ENCODE measurements at places on chromosomes 6 and 20.

DNA sequence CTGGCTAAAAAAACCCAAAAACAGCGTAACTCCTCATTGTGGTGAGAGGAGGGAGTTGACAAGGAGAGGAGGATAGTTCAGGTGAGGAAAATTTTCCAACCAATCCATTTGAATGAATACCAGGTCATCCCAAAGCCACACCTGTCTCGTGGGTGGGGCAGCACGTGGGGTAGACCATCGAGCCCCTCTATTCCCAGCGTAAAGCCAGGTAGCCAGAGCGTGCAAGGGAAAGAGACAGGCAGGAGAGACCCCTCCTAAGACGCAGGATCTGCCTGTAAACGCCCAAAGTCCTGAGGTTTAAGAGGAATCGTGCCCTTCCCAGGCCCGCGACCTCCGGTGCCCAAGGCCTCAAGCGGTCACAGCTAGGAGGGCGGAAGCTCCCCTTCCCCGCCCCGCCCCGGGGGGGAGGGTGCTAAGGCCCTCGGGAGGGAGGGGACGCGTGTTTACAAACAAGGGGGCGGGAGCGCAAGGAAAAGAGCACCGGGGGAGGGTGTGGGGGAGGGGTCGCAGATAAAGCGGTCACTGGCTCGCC, 712 bp downstream of the RXRB start:
- peak; percentile 53 for DNase-seq

GRCh38 chr6:108751282-108751681, 96.9 kb upstream of the ARMC2 start:
- DNase-seq: no peak

GRCh38 chr6:12729467-12729866, 12.9 kb downstream of the PHACTR1 start:
- DNase-seq: no peak

DNA sequence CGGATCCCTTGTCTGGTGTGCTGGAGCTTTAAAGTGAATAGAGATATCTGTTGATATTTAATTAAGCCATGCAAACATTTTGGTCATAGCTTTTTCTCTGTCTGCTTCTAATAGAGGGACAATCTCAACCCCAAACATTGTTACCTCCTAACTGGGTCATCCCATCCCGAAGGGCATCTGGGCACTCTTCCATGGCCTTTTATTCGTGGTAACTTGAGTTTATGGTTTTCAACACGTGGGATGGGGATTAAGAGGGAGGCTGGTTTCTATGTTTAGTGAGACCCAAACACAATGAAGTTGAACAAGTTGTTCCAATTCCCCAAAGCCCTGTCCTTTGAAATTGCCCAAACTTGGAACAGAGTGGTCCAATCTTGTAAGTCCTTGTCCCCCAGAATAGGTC, 1.4 kb upstream of the ENPP5 start:
- DNase-seq: no peak

GRCh38 chr6:125858427-125859320, 67.9 kb downstream of the NCOA7 start:
- no peak for DNase-seq

- DNase-seq: no peak
Observed at GRCh38 chr6:80268865-80269730, 162.6 kb downstream of the BCKDHB start.

DNA sequence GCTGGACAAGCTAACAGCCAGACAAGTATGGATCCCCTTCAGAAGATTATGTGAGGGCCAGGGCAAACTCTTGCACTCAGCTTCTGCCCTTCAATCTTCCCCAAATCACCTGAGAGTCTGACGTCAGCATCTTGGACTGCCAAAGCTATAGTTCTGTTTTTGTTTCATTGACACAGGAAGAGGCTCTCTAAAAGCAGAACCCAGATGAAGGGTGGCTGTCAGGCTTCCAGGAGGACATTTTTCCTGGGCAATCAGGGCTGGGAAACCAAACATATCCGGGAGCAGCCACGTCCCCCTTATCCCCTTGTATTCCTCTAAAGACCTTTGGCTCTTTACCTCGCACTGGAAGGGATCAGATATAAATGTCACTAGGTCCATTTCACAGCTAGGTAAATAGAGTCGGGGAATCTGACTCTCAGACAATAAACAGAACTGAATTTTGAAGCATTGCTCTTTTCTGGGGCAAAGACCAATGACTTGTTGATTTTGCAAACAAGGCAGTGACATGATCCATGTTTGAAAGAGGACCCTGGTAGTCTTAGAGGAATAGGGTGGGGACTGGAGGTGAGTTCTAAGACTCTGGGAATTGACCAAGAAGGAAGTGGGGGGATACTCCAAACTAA, 13.3 kb downstream of the MAFB start:
- DNase-seq: no peak

- DNase-seq: no peak
Observed at GRCh38 chr20:1718604-1719384, 61.2 kb upstream of the SIRPG start.

- no peak for DNase-seq
Observed at GRCh38 chr6:217048-217659, 75.1 kb upstream of the DUSP22 start.

GRCh38 chr6:138653435-138653834, 120.1 kb upstream of the CCDC28A start:
- no peak for DNase-seq

GRCh38 chr6:100613656-100614055, 148.9 kb upstream of the SIM1 start:
- no peak for DNase-seq

DNA sequence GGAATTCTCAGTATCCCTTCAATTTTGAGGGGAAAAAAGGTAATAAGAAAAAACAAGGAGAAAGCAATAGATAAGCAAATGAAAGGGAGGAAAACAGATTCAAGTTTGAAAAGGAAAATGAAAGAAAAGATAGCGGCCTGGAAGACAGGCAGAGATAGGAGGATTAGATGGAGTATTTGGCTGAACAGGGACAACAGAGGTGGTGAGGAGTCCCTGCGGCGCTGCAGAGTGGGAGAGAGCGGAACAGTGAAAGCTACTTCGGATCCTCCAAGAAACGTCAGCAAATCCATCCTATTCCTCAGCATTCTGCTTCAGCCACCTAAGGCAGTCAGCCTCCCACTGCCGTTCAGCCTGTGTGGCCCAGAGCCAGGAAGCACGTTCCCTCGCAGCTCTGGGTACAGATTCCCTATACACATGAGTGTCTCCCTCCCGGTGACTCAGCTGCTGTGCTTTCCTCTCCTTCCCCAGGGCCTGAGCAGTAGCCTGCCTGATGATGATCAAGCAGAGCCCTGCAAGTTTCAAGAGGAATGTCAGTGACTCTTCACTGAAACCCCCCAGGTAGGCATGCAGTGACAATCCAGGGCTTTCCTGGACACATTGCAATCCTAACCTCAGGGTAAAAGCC, 43.4 kb upstream of the CDYL start:
- DNase-seq: no peak

- DNase-seq: no peak
Observed at GRCh38 chr20:25453035-25453810, 45.8 kb downstream of the GINS1 start.

DNA sequence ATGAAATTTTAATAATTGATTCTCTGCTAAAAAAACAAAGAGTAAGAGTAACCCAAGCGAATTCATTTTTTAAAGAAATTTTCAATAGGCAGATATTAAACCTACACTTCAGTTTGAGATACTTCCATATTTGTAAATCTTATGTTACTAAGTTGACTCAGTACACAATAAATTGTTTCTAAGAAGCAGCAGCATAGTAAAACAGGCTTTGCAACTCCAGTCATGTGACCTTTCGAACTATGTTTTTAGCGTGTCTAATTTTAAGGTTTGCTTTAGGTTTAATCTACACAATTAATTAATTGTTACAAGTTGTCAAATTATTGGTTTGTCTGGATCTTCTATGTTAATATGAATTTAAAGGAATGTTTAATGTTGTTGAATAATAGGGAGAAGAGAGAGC, 708.9 kb upstream of the CITED2 start:
- DNase-seq: no peak

DNA sequence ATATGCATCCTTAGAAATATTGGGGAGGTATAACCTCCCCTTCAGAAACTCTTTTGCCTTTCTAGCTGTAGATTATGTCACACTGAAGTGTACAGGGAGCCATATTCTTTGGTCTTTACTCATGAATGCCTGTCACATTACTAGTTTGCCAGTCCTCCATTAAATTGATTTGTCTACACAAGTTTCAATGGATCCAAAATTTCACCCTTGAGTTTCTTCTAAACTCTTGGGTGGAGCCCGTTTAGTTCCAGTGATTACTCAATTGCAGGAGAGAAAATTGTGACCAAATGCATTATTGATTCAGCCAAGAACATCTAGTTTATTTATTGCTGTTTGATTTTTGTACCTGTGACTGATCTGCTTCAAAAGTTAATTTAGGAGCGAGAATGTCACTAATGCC, 60.4 kb upstream of the TFB1M start:
- DNase-seq: no peak

DNA sequence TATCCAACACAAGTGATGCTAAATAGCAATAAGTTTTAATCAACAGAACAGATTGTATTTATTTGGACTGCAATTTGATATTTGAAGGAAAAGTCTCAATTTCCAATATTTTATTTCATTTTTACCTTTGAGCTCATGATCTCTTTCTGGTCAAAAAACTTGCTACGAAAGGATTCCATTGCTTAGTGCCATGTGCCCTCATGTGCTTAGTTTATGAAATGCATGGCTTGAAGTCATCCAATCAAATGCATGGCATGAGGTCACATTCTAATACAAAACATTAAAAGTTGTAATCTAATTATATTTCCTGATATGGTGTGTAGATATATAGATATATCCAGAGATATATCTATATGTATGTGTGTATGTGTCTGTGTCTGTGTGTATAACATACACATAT, 321.2 kb upstream of the ADGRB3 start:
- DNase-seq: no peak

GRCh38 chr6:3750317-3751076, 1.0 kb downstream of the PXDC1 start:
- DNase-seq: no peak

- no peak for DNase-seq
Observed at GRCh38 chr6:56046576-56046975, 171.2 kb upstream of the BMP5 start.

- DNase-seq: peak; percentile 78
Observed at GRCh38 chr6:73653571-73654424, at the start of gene SLC17A5. SLC17A5 (minus strand) TSS chr6:73653992; CDS start chr6:73653886, 106 bp downstream.

DNA sequence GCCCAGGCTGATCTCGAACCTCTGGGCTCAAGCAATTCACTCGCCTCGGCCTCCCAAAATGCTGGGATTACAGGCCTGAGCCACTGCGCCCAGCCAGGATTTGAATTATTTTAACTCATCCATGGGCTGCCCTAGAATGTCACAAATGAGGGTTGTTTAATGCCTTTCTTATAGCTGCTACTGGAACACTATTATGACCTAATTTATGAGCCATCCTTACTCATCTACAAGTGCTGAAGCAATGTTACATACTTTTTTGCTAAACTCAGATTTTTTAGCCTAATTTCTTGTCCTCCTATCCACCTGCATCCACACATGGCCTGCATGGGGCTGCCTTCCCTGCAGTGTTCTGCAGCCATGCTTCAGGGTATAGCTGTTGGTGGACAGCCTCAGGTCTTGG, 59.9 kb downstream of the RTN4IP1 start:
- no peak for DNase-seq

- no peak for DNase-seq
Observed at GRCh38 chr20:16712511-16712947, 17.3 kb upstream of the SNRPB2 start.

DNA sequence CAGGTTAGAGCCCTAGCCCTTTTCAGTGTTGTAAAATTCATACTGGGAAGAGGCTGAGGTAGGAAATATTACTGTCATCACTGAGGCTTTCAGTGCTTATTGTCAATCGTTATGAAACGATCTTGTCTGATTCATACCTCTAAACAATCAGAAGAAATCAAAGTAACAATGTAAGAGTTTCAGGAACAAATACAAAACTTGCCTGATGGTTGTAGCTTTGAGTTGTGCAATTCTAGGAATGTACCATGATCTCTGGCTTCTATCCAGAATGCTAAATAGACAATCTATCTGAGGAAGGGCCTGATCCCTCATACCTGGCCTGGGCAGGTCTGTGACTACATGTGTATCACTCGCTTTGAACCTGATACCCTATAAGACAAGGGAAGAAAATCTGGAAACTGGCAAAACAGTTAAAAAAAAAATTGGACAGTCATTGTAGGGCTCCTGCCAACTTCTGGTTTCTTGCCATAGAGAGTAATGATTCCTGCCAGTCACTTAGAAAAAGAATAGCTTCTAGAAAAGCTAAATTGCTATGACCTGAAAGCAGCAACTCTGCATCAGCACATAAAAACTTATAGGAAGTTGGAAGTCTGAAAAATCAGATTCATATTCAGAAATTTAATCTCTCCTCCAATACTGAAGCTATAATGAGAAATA, 234.7 kb downstream of the BTBD9 start:
- DNase-seq: no peak

DNA sequence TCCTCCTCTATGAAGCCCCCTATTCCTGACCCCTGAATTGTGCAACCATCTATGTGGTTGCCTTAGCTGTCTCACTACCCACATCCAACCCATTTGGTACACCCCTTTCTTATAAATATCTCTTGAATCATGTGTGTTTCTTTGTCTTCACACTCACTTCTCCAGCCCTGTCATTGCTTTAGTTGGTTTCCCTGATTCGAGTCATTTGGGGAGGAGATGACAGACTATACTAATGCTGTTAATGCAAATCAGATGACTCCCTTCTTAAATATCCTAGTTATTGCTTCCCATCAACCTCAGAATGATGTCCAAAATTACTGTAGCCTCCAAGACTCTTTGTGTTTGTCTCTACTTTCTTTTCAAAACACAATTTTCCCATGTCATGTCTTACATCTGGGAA, 23.0 kb downstream of the SLC35D3 start:
- DNase-seq: no peak

DNA sequence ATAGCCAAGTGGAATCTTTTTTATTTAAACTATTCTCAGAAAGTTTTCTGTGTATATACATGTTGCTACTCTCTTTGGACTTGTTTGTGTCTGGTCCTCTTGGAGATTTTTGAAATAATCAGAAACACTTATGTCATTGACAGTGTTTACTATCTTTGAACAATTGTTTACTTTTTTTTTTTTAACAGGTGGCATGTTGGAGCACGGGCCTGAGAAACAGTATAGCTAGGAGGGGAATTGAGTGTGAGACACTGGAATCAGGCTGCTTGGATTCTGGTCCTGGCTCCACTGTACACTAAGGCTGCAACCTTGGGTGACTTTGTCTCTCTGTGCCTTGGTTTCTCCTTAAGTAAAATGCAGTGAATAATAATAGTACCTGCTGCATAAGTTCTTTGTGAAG, 279.6 kb downstream of the PRL start:
- DNase-seq: no peak

GRCh38 chr20:63931735-63932134, 24.5 kb downstream of the UCKL1 start:
- no peak for DNase-seq

DNA sequence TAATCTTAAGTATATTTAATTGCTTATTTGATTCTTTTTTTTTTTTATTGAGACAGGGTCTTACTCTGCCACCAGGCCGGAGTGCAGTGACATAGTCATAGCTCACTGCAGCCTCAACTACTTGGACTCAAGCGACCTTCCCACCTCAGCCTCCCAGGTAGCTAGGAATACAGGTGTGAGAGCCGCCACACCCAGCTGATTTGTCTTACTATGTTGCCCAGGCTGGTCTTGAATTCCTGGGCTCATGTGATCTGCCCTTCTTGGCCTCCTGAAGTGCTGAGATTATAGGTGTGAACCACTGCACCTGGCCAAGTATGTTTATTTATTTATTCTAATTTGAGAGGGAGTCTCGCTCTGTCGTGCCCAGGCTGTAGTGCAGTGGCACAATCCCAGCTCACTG, 38.2 kb downstream of the PTPN1 start:
- DNase-seq: no peak

- DNase-seq: no peak
Observed at GRCh38 chr6:37785002-37785662, 34.4 kb upstream of the ZFAND3 start.

- no peak for DNase-seq
Observed at GRCh38 chr6:28323813-28324424, 12.0 kb downstream of the ZSCAN31 start.
